HFF-Myc (cell line): ENCODE measurements at places on chromosomes 11 and 22.

DNA sequence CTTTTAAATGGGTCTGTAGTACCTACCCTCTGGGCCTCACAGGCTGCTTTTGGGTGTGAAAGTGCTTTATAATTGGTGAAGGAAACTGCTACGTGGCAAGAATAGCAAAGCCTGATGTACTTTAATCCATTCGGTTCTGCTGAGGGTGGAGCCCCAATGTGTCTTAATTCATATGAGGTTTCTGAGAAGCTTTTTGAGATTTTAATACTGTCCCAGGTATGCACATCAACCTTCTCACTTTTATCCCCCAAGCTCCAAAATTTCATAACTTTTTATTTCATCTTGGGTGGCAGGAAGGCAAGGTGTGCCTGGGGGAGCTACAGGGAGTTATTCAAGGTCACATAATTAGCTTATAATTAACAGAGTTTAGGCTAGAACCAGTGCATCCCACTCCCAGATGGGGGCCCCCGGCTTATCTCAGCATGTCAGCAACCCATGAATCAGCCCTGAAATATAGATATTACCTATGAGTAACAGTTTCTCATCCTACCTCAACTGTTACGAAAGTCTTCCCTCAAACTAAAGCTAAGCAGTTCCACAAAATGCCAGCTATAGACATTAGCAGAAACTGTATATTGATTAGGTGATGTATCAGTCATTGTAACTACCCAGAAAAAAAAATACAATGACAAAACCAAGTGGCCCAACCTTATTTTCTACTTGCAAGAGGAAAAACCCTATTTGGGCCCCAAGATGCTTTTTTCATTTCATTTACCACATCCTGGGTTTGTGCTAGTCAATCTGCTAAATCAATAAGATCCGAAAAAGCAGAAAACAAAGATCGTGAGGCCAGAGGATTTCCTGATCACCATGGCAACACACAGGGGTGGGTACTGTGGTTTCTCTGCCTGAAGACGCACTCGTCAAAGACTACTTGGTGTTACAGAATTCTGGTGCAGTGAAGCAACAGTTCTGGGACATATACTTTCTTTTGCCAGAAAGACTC lies 26.7 kb downstream of the CD44 start:
- DNase-seq, result no peak

DNA sequence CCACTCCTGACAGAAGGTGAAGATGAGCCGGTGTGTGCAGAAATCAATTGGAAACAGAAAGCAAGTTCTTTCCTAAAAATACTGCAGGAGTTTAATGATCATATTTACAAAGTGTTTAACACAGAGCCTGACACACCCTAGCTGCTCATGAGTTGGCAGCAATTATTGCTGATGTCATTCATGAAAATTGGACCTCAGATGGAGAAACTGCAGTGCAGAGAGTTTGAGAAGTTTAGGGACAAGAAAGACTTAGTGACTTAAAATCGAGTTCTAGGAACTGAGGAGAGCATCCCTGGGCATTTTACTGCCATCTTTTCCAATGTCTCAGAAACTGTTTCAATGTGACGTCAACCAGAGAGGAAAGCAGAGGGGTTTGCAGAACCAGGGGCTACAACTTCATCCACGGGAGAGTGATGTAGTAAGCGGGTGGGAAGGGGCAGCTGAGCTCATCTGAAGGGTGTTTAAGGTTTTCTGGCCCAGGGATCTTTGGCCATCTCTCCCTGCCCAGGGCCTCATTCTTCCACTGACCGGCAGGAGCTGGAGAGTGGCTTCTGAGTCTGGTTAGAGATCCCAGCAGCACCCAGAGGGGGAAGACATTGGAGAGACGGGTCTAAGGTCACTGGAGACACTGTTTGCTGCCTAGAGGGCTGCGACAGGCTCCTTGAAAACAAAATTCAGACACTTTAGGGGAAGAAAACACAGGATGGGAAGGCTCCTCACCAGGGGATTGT lies 21.1 kb upstream of the IGLL5 start:
- no peak for DNase-seq

- no peak for DNase-seq
These were observed 39.8 kb upstream of the CARS1 start for GRCh38 chr11:3096909-3097530.

- DNase-seq, result no peak
These were observed 142.3 kb downstream of the RBFOX2 start for GRCh38 chr22:35886309-35886708.

DNA sequence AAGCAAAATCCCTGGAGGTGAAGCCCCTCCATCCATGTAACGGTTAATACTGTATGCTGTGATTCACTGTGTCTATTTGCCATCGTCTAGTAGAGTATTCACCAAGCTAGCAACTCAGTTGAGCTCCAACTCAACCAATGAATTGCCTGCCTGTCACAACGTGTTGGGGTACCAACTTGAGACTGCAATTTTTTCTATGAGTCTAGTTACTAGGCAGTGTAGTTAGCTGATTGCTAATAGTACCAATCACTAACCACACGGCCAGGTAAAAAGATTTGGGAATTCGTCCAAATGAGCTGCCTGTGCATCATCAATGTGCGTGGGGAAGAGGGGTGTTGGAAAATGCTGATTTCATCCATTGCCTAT lies 1.0 kb upstream of the BTG4 start:
- no peak for DNase-seq

- DNase-seq, result no peak
These were observed 22.1 kb upstream of the DRD2 start for GRCh38 chr11:113497066-113497910.

- no peak for DNase-seq
These were observed 21.4 kb upstream of the CADM1 start for GRCh38 chr11:115525531-115526006.

DNA sequence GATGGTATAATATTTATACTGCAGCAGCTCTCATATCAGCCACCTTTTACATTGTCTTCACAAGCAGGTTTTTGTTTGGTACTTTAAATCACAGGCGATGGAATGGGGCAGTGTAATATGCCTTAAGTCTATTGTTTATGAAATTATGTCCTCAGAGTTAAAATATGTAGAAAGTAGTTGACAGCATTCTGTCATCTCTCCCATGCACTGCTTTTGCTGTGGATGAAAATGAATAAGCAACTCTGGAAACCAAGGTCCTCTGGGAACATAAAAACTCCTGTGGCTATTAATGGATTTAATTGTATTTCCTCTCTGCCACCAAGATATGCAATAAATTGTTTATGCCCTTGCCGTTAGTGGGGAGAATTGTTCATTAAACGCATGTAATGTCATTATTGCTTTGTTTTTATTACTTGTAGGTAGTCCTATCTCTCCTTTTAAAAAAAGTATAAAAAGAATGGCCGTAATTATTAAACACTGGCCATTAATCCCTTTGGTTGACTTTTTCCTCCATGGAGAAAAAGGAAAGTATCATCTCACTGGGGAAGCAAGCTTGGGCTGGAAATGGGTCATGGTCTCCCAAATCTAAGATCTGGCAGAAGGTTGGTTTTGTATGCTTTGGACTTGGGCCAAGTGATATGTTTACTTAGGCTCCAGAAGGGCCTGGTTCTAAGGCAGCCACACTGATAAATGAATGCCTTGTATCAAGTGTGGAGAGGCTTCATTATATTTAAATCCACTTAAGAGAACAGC lies 13.1 kb downstream of the PACS1 start:
- DNase-seq, result no peak

DNA sequence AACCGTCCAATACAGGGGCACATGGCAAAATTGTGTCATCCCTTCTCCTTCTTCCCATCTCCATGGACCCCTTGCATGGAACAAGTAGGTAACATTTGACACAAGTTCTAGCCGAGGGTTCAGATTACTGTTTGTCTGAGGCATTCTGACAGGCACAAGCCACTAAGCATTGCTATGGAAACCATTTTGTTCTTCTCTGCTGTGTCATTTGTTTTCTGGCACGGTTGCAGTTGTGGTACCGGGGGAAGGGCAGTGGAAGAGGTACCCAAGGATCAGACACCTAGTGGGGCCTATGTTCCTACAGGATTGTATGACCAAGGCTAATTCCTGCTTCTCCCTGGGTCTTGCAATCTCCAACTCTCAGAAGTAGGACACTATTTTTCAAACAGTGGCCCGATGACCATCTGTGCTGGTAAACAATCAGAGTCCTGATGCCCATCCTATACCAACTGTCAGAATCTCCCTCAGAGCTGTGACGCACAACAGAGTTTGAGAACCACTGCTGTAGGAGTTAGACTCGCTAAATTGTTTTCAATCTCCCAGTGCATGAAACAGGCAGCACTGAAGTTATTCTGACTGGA lies 69.3 kb downstream of the KCNC1 start:
- no peak for DNase-seq

- no peak for DNase-seq
These were observed 105.0 kb downstream of the FAT3 start for GRCh38 chr11:92329646-92330045.

DNA sequence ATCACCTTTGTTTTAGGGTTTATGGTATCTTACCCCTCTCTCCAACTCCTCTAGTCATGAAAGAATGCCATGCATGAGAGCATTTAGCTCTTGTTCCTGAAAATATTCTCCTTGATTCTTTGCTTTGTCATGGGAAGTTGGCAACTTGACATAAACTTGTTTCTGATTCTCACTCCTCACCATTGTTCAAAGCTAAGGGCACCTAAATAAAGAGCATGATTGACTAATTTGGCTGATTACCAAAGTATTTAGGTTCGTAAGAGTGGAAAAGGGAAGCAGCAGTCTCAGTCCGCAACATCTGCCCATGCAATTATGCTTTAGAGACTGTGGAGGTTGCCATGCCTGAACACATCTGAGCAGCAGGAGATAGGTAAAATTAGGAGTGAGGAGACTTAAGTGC lies 26.4 kb downstream of the OR52K1 start:
- no peak for DNase-seq

DNA sequence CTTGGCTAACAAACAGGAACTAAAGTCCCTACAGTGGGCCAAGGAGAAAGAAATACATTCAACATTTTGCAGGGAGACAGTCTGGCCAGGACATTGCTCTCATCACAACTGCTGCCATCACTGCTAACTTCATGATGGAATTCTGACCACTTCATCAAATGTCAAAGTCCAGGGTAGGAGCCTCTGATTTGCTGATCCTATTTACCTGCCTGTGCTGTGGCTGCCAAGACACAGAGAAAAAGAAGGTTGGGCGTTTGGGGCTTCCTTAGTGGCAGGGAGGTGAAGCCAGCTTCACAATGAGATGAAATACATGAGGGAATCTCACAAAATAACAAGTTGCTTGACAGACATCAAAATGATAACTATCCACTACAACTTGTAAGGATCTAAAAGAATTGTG lies 343.9 kb upstream of the CADM1 start:
- DNase-seq, result no peak

GRCh38 chr11:60931917-60932316 lies 7.7 kb downstream of the TMEM132A start:
- no peak for DNase-seq

- no peak for DNase-seq
These were observed 80.3 kb upstream of the SLC22A12 start for GRCh38 chr11:64510759-64511158.

GRCh38 chr11:79834015-79834414 lies 393.2 kb upstream of the TENM4 start:
- DNase-seq, result no peak
